ENCODE measurements at places on chromosomes 1 and 21. TPM values are rescaled to one million over a fixed set of nuclear protein-coding genes. Genes with fewer than 3 reads are reported as not detected.

- DNase-seq, result no peak
Measured at GRCh38 chr1:243266231-243266630, 10.4 kb downstream of the SDCCAG8 start.

VWA5B1 gene
- total RNA-seq, result not detected

DNA sequence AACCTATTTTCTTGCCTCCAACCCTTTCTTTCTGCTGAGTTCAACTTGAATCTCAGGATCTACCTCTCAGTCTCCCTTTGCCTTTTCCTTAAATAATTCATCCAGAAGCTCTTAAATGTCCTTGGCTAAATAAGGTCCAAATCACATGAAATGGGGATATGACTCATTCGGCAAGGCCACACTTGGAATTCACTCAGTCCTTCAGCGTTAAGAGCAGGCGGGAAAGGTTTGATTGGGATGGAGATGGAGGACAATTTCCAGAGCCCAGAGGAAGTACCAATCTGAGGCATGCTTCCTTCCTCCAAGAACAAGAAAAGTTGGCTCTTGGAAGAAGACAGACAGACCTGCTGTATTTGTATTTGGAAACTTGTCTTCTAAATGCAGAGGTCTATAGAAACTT, 128.5 kb downstream of the PROX1 start:
- no peak for DNase-seq

DNA sequence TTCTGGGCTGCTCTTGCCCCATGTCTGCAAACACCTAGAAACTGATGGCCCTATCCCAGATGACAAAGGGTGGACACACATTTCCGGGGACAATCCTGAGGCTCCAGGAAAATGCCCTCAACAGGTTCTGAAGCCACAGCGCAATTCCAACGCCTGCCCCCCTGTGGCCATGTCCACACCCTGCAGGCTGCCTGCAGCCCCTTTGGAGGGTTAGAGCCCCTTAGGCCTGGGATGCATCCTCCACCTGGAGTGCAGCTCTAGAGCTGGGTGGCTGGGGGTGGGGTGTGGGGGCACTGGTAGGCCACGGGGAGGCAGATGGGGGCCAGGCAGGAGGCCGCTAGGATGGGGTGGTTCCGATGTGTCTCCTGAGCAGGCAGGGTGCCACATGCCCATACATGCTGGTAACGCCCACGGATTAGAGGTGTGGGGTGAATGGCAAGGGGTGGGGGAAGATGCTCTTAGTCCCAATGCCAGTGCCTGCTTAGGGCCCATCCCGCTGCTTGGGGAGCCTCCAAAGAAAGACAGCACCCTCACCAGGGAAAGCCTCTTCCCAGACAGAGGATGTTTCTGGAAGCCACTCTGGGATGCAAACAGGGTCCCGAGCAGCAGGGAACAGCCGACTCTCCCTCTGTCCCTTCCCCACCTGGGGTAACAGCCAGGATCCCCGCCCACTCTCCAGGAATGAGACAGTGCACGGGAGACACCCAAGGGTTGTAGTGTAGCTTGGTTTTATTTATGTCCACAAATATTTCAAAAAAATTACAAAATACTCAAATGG, 34.0 kb downstream of the SLC45A1 start:
- no peak for DNase-seq

LRRIQ3 gene
- total RNA-seq, result 2.9 TPM

DNA sequence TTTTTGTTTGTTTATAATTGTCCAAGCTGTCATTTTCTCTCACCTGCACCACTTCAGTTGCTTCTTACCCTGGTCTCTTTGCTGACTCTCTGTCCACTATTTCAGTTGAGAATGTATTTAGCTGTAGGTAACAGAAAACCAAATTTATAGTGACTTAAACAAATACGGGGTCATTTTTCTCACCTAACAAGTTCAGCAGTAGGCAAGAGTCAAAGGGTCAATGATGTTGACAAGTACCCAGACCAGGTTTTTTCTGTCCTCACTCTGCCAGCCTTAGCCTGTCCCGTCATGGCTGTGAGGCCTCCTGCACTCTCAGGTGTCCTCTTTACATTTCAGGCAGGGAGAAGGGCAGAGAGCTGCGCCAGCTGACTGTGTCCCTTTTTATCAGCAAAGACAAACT, 11.8 kb downstream of the RIIAD1 start:
- DNase-seq, result no peak

DNA sequence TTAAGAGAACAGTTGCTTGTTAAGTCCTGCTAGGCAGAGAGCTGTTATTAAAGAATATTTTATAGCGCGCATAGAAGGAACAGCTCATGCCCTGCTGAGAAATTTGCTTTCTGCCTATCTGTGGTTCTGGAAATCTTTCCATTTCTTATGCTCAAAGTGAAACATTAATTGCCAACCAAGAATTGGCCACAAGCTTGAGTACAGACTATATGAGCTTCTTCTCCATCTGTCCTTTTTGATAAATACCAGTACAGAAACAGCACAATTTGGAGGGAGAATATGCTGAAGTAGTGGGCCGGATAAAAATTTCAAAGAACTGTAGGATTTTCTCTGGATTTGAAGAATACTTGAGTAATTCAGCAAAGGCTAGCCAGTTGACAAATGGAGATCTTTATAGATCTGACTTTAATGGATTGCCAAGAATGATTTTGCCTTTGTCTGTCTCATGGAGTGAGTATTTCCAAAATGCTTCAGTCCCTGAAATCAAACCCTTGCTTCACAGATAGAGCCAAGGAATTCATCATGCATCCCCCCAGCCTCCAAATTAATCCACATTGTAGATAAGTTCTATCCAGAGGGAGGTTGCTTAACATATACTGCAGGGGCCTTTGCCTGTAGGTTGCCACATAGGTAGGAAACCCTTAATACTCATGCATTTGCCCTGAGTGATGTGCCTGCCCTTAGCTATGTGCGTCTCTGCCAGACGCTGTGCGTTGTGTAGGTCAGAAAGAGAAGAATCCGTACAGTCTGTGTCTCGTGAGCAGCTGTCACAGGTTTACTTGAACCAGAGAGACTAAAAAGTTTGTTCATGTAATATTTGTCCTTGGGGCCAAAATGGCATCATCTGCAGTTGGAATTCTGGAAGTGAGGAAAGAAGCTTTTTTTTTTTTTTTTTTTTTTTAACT, 44.2 kb downstream of the SMYD2 start:
- DNase-seq, result no peak

Data from CD8-positive, alpha-beta memory T cell (primary cell).